ENCODE measurements at places on chromosomes 3 and 15.

DNA sequence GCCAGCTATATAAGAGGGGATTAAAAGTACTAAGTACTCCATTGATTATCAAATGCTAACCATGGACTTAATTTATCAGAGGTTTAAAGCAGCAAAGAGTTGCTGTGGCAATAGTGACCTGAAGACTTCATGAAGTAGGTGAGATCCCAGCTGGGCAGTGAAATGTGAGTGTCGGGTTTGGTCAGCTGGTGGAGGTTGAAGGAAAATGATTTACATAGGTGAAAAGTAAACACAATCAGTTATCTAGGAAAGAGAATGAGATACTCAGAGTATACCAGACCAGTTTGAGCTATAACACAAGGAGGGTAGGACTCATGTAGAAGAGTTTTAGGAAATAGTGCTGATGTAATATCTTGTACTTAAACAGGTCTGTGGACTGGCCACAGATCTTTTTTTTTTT is 16.5 kb upstream of the FBXO22 start:
- DNase-seq = no peak

DNA sequence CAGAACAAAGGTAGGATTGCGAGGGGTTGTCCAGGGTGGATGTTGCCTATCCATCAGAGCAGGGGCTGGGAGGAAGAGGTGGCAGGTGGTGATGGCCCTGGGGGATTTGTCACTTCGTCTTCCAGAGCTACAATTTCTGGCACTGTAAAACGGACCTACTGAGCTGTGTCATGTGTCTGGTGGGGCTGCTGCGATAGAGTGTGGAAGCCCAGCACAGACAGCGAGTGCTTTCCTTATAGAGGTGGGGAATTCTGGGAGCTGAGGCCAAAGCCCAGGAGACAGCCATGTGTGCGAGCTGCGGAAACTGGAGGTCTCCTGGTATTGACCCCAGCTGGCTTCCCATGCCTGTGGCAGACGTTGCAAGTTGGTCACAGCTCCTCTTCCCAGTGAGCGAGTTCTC is 61.2 kb upstream of the SEC22A start:
- no peak for DNase-seq

- no peak for DNase-seq
Observed at GRCh38 chr15:75659928-75660645, 12.4 kb downstream of the SNX33 start.

GRCh38 chr15:44158111-44158510 is 37.0 kb downstream of the FRMD5 start:
- no peak for DNase-seq

- no peak for DNase-seq
Observed at GRCh38 chr3:355622-356021, 159.1 kb downstream of the CHL1 start.

- no peak for DNase-seq
Observed at GRCh38 chr15:88509964-88510363, 36.5 kb downstream of the DET1 start.

DNA sequence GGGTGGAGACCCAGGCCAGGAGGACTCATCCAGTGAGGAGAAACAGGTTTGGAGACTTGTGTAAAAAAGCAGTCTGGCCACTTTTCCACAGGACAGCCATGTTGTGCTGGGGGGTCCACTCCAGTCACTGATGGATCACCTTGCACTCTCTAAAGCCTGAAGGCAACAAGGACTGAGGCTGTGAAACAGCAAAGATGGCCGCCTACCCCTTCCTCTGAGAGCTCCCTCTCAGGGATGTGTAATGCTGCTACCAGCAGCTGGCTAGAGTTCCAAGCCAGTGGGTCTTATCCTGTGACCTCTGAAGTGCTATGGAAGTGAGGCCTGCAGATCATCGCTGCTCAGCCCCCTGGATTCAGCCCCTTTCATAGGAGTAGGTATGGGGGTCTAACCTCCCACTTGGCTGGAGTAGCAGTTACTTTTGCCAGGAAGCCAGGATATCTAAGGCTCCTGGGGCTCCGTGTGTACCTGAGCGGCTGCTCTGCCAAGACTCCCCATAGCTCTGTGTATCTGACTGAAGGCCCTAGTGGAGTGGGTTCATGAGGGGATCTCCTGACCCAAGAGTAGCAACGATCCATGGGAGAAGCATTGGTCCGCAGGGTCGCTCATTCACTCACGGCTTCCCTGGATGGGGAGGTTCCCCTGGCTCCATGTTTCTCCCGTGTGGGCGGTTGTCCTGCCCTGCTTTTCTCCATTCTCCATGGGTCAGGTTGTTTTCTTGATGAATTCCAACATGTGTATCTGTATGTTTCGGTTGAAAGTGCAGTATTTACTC is 69.9 kb upstream of the TNFSF10 start:
- DNase-seq = no peak

DNA sequence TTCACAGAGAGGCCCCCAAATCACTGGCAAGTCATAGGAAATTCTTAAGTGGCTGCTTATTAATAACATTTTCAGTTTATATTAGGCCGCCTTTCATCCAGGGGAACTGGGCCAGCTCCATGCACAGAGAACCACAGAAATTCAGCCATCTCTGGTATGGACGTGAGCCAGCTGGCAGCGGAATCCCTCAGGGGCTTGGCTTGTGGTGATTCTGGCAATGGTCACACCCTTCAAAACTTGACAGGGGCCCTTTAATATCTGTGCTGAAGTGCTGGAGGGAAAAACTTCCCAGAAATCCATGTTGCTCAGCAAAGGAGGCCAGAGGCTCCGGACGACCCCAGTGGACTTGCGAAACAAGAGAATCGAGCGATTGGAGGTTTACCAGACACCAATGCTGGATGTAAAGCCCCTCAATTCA is 11.3 kb downstream of the PRICKLE2 start:
- no peak for DNase-seq

GRCh38 chr3:159724627-159725026 is 264.0 kb upstream of the IL12A start:
- DNase-seq = no peak

- DNase-seq = no peak
Observed at GRCh38 chr15:92831336-92831654, 68.8 kb upstream of the CHD2 start.

GRCh38 chr15:54026891-54027290 is 48.6 kb downstream of the UNC13C start:
- DNase-seq = no peak

DNA sequence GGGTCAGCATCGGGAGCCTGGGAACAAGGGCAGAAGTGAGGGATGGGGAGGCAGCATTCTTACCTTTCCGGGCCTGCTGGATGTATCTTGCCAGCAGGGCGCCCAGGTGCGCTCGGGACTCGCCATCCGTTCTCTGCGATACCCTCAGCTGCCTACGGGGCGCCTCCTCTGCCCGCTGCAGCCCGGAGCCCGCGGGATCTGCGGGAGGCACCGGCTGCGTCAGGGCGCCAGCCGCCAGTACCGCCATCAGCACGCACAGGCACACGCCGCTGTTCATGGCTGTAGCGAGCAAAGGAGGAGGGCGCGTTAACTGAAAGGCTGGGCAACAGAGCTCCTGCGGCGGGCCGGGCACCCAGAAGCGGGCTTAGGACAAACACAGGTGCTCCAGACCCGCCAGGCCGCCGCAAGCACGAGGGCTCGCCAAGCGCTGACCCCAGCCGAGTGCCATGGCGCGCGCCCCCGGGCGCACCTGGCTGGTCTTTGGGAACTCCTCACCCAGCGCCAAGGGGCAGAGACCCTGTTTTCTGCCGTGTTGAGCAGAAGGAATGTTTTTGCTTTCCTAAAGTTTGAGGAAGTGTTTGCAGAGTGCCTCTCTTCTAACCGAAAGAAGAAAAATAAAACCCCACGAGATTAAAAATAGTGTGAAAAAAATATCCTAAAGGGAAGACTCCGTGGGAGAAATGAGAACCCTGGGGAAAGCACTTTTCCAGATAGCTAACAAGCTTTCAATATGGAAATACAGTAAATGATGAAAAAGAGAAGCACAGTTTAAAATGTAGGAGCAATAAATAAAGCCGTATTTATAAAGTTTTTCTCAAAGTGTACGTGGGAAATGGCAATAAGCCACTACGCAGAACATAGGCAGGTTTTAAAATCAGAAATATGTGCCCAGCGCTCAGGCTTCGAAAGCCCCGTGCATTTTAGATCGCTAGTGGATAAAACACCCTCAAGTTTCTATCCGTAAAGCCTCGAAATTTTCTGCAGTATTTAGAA is 2.3 kb downstream of the CCK start:
- DNase-seq = no peak

- no peak for DNase-seq
Observed at GRCh38 chr3:11600501-11601282, 43.0 kb downstream of the VGLL4 start.

DNA sequence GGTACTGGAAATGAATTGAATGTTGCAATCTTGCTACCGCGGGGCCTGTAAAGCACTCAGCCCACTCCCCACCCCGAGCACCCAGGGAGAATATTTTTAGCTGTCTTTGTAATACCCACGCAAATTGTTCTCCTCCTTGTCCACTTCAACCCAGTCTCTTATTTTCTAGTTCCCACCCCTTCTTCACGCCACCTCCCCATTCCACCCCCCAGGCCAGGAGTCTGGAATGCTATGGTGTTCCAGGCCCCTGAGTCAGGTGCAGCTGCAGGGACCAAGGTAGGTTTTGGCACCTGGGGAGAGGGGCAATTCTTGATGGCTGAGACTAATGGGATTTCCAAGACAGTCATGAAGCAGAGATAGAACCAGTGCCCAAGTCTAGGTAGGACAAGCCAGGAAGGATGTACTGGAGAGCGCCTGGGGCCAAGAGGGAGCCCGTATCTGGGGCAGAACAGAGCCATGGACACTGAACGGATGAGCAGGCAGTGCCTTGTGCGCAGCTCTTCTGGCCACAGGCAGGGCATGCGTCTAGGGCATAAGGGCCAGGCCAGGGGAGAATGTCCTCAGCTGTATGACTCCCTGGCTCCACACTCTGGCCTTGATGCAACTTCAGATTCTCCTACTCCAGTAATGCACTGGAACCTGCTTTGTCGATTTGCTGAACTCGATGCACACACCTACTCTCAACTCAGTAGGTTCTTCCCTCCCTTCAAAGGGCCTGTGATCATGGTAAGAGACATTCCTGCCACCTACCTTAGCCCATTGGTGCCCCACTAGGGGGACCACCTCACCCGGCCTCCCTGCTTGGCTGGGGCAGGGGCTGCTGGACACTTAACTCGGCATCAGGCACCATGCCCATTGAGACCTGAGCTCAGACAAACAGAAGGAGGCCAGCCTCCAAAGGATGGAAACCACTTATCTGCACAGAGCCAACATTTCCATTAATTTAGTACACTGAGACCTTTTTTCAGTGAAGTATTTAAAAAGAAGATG is 34.6 kb upstream of the MAGEF1 start:
- DNase-seq = no peak

- no peak for DNase-seq
Observed at GRCh38 chr3:112736386-112736785, 95.4 kb upstream of the CCDC80 start.

- no peak for DNase-seq
Observed at GRCh38 chr3:72033666-72034428, 248.9 kb upstream of the PROK2 start.

DNA sequence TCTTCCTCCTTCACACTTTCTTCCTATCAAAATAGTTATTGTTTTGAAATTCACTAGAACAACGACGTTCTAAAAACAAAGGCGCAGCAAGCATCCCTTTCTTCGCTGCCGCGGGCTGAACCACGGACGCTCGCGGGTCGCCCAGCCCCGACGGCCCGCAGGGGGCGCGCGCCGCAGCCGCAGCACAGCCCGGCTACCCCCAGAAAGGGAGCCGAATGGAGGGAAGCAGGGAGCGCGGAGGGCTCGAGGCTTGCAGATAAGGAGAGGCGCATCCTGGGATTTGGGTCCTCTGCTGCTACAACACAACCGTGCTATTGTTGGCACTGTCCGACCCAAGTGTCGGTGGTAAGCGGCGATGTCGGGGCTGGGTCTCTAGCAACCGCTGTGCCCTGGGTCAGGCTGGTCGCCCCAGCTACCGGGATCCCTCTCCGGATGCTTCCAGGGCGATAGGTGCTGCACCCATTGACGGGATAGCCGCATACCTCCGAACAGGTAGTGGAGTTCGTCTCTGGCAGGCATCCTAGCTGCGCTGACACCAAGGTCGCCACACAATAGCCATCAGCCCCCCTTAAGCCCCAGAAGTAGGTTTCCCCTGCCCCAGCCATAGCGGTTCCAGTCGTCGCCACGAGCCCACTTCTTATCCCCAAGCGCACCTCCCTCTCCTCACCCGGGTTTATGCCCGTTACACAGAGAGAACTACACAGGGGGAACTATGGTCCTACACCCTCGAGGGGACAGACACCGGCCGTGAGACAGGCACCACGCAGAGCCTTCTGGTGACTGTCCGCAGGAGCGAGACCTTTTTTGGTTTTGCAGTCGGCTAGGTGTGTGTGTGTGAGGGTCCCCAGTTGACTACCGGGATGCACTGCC is 6.0 kb downstream of the ONECUT1 start:
- no peak for DNase-seq

GRCh38 chr15:75397494-75397893 is 29.1 kb upstream of the MAN2C1 start:
- no peak for DNase-seq

DNA sequence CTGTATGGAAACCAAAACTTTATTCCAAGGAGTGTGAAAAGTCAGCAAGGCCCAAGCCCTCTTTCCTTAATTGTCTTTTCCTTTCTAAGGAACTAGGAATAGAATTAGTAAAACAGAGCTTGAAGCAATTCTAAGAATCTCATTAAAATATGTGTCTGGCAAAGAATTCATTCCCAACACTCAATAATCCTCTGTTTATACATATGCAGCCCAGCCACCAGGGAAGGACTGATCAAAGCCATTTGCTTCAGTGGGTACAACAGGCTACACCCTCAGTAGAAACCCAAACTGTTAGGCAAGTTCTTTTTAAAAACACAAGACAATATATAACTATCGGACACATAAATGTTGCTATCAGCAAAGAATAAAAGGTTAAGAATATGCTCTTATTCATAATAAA is 266.9 kb downstream of the ERC2 start:
- no peak for DNase-seq

- DNase-seq = no peak
Observed at GRCh38 chr3:11522398-11522715, 121.4 kb downstream of the VGLL4 start.

GRCh38 chr3:87333393-87333892 is 57.1 kb upstream of the POU1F1 start:
- no peak for DNase-seq

DNA sequence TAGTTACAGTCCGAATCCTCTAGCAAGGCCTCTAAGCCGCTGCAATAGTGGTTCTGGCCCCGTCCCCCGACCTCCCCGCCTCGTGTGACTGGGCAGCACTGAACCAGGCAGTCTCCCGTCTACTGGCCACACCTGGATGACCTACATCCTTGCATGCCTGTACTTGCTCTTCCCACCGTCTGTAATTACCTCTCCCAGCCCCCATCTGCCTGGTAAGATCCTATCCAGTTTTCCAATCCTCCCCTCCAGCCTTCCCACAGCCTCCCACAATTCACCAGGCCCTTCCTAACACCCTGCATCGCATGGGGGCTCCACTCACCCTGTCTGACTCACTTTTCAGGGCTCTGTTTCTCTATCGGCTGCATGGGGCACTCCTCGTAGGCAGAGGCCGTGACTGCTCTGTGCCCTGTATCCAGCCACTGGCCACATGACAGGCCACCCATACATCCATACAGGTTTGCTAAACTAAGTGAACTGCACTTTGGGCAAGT is 32.8 kb downstream of the XXYLT1 start:
- no peak for DNase-seq

- DNase-seq = no peak
Observed at GRCh38 chr15:82545478-82545877, 5.2 kb upstream of the RPS17 start.

Measured in NCI-H1436 (cell line).